ENCODE measurements at places on chromosomes 13 and 19.

GRCh38 chr19:42555801-42556200 is 27.5 kb upstream of the CEACAM1 start:
- no peak for DNase-seq

GRCh38 chr13:44806826-44807225 is 182.4 kb downstream of the NUFIP1 start:
- DNase-seq = no peak

- peak; percentile 45 for DNase-seq
These were observed 16.9 kb downstream of the FAM187B start for GRCh38 chr19:35211545-35212230.

DNA sequence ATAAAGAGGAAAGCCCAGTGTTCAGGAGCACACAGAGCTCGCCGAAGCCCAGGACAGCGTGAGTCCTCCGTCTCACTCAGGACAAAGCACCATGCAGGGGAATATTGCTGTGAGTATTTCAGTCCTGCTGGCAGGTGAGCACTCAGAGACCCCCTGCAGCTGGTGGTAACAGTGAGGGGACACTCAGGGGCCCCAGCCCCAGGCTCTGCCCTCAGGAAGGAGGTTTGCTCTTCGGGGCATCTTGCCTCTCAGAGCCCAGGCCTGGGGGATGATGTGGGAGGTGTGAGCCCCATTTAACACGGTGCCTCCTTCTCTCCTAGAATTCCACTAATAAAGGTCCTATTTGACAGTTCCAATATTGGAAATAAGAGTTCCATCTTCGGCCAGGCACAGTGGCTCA is 14.8 kb downstream of the LILRA1 start:
- no peak for DNase-seq
